Activated CD4-positive, alpha-beta T cell treated with anti-CD3 and anti-CD28 coated beads for 4 hours (primary cell): ENCODE measurements at places on chromosomes 11 and 22.

- DNase-seq = no peak
These were observed 74.1 kb downstream of the PARVB start for GRCh38 chr22:44098021-44098739.

DNA sequence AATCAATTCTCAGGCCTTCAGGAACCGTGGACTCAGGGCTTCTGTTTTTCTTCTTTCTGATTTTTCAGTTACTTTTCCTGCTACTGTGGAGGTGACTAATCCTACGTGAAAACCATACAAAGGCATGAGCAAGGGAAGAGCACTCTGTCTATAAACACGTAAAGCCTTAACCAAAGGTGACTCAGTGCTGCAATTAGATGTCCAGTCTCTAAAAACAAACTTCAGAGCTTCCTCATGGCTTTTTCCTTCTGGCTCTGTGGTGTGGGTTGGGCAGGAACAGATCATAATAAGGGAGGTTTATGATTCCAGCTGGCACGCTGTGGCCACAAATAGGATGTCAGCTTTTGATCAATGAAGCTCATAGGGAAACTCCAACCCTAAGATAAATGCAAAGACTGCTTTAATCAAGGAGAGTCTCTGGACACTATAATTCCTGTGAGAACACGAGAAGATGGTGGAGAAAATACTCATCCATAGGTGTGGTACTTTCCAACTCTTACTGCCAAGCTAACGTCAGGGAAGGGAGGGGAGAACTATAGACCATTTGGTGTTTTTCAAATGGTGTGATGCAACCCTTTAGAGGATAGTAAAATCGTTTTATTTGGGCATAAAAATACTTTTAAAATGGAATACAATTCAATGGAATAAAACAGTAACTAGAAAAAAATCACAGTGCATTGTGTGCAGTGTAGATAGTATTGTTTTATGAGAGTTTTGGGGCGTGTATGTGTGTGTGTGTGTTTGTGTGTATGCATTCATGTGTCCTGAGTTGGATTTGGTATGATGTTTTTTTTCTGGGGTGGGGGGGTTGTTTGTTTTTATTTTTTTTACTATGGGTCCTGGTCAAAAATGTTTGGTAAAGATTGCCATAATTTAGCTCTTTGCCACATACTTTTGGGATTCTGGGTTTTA, at the start of gene NXPE2:
Gene NXPE2, plus strand, starts transcription at position 403 of the 912 bp plus-strand sequence. Its CDS starts 49 bp downstream, at position 452.
- no peak for DNase-seq

- no peak for DNase-seq
These were observed 4.0 kb upstream of the L3MBTL2 start for GRCh38 chr22:41201141-41201540.

DNA sequence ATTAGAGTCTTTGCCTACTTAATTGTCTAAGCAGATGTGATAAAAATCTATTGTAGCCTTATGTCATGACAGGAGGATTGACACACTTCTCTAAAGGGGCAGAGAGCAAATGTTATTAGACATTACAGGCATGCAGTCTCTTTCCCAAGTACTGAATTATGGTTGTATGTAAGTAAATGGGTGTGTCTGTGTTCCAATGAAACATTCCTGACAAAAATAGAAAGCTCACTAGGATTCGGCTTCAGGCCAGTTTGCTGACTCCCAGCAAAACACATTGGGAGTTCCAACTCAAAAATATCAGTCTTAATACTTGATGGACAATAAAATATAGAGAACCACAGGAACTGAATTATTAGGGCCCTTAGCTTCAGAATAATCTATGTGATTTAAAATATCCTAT, 1480.4 kb downstream of the FAM181B start:
- no peak for DNase-seq

GRCh38 chr22:40720538-40721256, 41.4 kb downstream of the MCHR1 start:
- DNase-seq = no peak

DNA sequence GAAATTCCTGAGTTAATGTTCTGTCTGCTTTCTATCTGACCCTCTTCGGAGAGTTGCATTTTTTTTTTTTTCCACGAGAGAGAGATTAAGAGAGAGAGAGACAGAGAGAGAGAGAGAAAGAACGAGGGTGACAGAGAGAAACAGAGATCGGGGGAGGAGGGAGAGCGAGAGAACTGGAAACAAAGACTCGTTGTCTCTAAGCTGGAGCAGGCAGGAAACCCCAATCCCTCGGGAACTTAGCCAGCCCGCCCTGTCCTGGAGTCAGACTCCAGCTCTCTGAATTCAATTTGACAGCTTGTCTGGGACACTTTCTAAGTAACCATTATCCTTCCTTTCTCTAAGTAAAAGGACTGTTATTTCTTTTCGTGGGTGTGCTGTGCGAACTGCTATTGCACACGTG, 76.9 kb downstream of the KCNJ1 start:
- no peak for DNase-seq

DNA sequence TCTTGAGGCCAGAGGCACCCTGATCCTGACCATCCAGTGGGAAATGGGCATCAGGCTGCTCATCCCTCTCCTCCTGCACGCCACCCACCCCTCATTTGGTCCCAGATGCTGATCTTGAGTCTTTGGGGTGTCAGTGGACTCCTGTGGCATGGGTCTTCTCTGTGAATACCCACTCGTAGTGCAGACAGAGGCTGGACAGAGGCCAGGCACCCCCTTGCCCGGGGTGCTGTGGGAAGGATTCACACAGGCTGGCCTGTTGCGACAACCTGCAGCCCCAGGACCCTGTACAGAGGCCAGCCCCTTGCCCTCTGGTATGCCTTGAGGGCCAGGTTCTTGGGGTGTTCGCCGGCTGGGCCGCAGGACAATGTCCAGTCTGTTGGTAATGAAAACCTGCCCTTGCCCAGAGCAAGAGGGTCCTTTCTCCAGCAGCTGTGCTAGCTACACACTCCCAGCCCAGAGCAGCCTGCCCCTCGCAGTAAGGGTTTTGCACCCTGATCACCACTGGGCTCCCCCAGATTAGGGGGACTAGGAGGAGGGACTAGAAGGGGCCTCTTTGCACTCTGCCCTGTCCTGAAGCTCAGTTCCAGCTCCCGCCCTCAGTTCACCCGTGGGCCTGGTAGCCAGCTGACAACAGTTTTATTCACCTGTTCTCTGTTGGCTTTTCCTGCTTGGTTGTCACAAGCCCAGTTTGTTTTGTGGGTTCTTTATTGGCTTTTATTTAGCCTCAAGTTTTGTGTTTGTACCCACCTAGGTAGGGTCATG, 76.0 kb downstream of the BCR start:
- no peak for DNase-seq

DNA sequence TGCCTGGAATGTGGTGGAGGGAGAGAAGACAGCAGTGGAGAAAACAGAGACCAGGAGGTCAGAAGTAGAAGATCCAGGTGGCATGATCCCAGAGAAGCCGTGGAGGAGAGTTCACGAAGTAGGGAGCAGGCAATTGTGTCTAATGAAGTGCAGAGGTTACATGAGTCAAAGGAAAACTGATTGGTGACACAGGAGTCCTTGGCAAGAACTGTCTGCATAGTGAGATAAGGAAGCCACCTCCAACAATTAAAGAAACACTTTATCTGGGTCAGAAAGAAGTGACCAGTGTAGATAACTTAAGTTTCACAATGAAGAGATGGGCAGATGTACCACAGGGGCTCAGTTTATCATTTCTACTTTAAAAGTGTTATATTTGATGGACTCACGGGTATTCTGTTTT, 57.0 kb upstream of the PTH start:
- DNase-seq = no peak

DNA sequence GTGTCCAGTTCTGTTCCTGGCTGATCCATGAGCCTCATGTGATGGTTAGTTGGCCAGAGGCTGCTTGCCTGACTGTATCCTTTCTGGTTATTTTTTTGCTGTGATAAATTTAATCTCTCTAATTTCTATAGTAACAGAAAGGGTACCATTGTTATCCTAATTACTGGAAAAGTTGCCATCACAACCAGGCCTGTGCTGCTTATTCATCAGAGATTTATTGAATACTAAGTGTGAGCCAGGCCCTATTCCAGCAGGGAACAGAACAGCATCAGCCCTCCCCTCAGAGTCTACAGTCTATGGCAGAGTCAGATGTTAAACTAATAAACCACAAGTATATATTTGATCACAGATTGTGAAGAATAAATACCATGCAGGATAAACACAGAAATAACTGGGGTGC, 86.8 kb downstream of the DEPDC5 start:
- no peak for DNase-seq

- DNase-seq = no peak
These were observed 227.6 kb downstream of the MN1 start for GRCh38 chr22:27574002-27574366.

DNA sequence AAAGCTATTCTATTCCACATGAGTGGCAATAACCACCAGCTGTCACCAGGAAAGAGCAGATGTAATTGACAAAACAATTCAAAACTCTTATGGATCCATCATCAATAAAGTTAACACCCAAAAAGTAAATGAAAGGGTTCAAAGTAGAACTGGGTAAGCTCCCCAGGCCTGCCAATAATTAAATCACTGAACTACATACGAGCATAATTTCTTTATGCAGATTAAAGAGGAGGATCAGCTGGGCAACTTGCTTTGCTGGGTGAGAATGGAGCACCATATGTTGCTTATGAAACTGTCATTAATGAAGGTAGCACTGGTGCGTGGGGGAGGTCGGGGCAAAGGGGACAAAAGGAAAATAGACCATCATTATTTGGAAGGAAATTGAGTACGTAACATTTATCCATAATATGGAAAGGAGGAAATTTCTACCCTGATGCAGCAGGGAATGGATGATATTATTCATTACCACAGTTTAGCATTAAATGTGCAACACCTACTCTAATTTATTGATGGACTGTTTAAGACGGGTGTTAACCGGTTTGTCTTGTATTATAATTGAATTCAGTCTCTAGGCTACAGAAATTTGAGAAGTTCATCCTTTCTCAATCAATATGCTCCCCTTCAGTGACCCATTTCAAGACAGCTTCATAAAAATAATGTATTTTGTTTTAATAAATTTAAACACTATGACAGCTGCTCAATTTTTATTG, 315.9 kb downstream of the CADM1 start:
- no peak for DNase-seq

GRCh38 chr11:9708544-9708943, 44.7 kb downstream of the SWAP70 start:
- no peak for DNase-seq

- peak; percentile 80 for DNase-seq
These were observed 56.8 kb downstream of the CD6 start for GRCh38 chr11:61028135-61028729.

DNA sequence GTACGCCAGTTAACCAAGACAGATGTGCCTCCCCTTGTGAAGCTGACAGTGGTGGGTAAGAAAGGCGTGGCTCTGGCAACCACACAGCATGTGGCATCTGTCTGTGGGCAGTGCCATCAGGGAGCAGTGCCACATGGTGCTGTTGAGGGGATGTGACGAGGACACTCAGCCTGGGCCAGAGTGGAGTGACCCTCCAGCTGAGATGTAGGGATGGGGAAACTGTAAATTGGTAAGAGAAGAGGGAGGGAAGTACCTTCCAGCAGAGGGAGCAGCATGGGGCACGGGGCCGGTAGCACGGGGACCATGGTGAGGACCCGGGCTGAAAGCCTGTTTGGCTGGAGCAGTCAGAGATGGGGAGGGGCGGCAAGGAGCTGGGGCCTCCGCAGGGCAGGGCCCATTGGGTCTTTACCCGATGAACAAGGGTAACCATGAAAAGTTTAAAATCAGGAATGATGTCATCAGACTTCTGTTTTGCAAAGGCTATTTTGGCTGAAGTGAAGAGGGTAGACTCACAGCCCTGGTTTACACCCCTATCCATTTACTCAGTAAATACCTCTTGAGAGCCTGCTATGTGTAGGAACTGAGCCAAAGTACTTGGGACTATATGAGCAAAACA, 10.4 kb downstream of the TMPRSS6 start:
- DNase-seq = no peak

DNA sequence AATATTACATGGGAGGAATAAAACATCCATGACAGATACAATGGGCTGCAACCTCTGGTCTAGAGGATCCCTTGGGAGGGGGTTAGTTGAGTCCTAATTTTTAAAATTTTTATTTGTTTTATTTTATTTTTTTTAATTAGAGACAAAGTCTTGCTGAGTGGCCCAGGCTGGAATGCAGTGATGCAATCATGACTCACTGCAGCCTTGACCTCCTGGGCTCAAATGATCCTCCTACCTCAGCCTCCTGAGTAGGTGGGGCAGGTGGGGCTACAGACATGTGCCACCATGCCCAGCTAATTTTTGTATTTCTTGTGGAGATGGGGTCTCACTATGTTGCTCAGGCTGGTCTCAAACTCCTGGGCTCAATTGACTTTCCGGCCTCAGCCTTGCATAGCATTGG, 43.1 kb downstream of the FDX1 start:
- DNase-seq = no peak

- DNase-seq = no peak
These were observed 15.9 kb downstream of the CHID1 start for GRCh38 chr11:894575-895201.

DNA sequence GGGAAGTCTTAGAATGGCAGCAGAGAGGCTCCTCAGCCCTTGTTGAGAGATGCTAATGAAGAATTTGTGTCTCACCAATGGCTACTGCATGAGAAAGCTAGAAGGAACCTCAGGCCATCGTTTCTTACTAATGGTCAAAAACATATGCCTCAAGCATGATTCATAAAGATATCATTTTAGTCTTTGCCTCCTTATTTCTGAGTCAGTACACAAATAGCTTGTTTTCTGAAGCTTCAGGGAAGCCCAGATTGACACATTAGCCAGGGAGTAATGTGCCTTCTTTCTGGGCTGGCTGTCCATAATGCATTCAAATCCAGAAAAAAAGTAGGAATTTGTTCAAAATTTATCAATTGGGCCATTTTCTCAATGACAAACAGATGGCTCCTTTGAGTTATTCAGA, 169.4 kb upstream of the ZBED5 start:
- no peak for DNase-seq

- DNase-seq = no peak
These were observed 11.5 kb downstream of the RIC8A start for GRCh38 chr11:218815-219593.

- no peak for DNase-seq
These were observed 388.2 kb downstream of the KCNA4 start for GRCh38 chr11:29628609-29629008.

- DNase-seq = no peak
These were observed 154.1 kb downstream of the COMMD9 start for GRCh38 chr11:36135076-36135475.

DNA sequence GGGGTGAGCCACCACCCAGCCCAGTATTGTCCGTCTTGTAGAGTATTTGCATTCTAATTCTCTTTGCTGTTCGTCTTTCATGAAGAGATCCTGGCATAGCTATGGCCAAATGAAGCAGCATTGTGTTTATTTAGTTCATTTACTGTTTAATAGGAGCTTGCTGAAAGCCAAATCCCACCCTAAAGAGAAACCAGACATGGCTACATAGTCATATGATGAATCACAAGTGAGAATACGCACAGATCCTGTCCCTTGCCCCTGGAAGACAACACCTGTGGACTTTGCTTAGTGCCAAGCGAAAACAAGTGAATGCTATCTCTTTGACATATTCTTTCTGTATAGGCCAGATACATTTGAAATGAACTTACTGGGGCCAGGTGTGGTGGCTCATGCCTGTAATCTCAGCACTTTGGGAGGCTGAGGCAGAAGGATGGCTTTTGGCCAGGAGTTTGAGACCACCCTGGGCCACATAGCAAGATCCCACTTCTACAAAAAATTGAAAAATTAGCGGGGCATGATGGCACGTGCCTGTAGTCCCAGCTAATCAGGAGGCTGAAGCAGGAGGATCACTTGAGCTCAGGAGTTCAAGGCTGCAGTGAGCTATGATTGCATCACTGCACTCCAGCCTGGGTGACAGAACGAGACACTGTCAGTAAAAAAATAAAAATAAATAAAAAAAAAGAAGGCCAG, 5.1 kb upstream of the ARFGAP3 start:
- no peak for DNase-seq
